ENCODE measurements at places on chromosomes 7 and 10.

- DNase-seq = no peak
These were observed 257.1 kb downstream of the SFMBT2 start for GRCh38 chr10:7153750-7154149.

DNA sequence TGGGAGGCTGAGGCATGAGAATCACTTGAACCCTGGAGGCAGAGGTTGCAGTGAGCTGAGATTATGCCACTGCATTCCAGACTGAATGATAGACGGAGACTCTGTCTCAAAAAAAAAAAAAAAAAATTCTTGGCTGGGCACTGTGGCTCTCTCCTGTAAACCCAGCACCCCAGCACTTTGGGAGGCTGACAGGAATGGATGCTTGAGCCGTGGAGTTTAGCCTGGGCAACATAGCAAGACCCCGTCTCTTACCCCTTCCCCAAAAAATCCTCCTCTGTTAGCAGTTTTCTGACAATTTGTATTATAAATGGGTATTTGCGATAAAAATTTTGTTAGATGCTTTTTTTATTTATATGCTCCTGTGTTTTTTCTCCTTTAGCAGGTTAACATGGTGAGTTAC, 11.0 kb downstream of the SAMD8 start:
- DNase-seq = no peak

DNA sequence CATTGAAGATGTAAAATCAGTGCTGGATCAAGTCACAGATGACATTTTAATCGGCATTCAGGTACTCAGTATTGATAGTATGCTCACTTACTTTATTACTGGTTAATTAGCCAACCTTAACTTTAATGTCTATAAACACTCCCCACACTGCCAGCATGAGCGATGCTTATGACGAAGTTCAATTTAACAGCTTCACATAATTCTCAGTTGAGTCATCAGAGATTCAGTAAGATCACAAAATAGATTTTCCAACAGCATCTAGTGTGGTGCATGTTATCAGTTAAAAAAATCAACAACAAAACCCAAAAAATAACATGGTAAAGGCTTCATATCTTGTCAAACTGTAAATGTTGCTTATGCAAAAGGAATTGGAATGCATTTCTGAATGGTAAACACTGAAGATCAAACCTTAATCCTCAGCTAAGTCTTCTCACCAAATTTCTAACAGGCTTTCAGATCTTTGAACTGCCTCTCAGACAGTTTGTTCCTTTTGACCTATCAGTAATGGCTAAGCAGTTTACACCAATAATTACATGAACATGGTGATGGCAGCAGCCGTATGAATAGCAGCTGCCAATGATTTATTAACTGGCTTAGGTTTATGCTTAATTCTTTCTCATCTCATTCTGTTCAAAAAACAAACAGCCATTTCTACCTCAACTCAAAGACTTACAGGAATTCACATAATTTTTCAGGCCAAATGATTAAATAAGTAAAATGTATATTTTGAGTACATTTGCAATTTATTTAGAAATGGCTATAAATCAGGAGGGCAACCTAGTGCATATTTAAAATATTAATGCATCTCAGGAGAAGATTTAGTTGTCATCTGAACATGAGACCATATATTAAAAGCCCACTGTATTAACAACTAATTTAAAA, 98.5 kb downstream of the CABCOCO1 start:
- no peak for DNase-seq

- DNase-seq = no peak
These were observed 45.2 kb downstream of the VPS41 start for GRCh38 chr7:38863601-38864291.

- DNase-seq = no peak
These were observed 113.9 kb upstream of the PFKP start for GRCh38 chr10:2953495-2953894.
